ENCODE measurements at places on chromosomes 4 and X.

GRCh38 chrX:20519146-20519545 is 252.4 kb upstream of the RPS6KA3 start:
- no peak overlapping the region for H3K4me3 ChIP-seq
- no peak for DNase-seq
- peaks cover 7% of the 10 kb centered on the region for H3K4me1 ChIP-seq
- H3K27me3 ChIP-seq = no peaks in the 10 kb centered on the region

DNA sequence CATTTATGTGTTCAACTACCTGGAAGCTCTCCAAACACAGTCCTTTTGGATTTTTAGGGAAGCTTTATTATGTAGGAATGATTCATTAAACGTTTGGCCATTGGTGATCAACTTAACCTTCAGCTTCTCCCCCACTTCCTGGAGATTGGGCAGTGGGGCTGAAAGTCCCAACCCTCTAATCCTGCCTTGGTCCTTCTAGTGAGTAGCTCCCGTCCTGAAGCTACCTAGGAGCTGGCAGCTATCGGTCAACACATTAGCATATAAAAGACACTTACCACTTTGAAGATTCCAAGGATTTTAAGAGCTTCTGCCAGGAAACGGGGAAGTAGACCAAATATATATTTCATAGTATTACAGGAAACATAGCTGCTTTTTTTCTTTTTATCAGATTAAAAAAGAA is 69.7 kb downstream of the MCUB start:
- H3K27me3 ChIP-seq = no peaks in the 10 kb centered on the region
- no peaks in the 10 kb centered on the region for H3K36me3 ChIP-seq
- no peak for DNase-seq

- H3K4me3 ChIP-seq = no peak within 1 kb of the TSS
- H3K27ac ChIP-seq = no peak within 1 kb of the TSS
- peaks cover 18% of the 10 kb centered on the region for H3K27me3 ChIP-seq
- H3K36me3 ChIP-seq = no peaks in the 10 kb centered on the region
These were observed at the start of gene SORBS2 for GRCh38 chr4:185811509-185812364. SORBS2 (minus strand) TSS chr4:185812194; CDS start chr4:185690571, 121,623 bp downstream.

DNA sequence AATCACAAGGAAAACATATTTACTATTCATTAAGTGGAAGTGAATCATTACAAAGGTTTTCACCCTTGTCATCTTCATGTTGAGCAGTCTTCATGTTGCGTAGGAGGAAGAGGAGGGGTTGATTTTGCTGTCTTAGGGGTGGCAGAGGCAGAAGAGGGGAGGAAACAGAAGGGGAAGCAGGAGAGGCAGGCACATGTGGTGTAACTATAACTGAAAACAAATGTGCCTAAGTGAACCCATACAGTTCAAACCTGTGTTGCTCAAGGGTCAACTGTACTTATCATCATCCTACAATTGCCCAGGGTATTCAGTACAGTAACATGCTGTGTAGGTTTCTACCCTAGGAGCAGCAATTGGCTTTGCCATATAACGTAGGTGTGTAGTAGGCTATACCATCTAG is 47.2 kb downstream of the SYNPO2 start:
- DNase-seq = no peak
- H3K27me3 ChIP-seq = peaks cover 8% of the 10 kb centered on the region
- H3K36me3 ChIP-seq = no peaks in the 10 kb centered on the region
- H3K4me1 ChIP-seq = no peaks in the 10 kb centered on the region
- no peak overlapping the region for H3K27ac ChIP-seq

DNA sequence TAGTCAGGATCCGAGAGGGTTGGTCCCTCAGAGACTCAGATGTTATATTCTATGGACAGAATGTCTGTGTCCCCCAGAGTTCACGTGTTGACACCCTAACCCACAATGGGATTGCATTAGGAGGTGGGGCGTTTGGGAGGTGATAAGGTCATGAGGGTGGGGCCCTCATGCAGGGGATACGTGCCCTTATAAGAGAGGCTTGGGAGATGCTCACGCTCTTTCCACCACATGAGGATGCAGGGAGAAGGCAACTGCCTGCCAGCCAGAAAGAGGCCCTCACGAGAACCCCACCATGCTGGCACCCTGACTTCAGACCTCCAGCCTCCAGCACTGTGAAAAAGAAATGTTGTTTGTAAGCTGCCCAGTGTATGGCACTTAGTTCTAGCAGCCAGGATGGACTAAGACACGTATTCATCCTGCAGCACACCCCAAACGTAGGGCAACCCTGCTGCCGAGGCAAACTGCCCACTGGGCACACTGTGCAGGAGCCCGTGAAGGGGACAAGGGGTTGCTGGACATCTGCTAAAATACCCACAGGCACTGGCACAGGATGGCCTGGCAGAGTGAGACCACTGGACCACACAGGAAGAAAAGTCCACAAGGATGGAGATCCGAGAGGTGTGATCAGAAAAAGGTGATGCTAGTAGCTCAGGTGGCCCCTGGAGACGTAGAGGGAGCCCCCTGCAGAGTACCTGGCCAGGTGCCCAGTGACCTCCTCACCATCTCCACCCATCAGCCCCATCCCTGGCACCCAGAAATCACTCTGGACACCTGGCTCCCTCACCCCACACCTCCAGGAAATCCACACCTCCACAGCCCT is 62.7 kb downstream of the HTRA3 start:
- H3K4me3 ChIP-seq = no peak overlapping the region
- DNase-seq = no peak
- no peak overlapping the region for H3K27ac ChIP-seq
- no peaks in the 10 kb centered on the region for H3K4me1 ChIP-seq
- H3K36me3 ChIP-seq = no peaks in the 10 kb centered on the region

- H3K4me3 ChIP-seq = no peak overlapping the region
- no peak overlapping the region for H3K27ac ChIP-seq
- H3K4me1 ChIP-seq = no peaks in the 10 kb centered on the region
- no peaks in the 10 kb centered on the region for H3K36me3 ChIP-seq
- no peak for DNase-seq
- H3K27me3 ChIP-seq = no peaks in the 10 kb centered on the region
These were observed 186.5 kb downstream of the ANTXR2 start for GRCh38 chr4:79886557-79886956.

DNA sequence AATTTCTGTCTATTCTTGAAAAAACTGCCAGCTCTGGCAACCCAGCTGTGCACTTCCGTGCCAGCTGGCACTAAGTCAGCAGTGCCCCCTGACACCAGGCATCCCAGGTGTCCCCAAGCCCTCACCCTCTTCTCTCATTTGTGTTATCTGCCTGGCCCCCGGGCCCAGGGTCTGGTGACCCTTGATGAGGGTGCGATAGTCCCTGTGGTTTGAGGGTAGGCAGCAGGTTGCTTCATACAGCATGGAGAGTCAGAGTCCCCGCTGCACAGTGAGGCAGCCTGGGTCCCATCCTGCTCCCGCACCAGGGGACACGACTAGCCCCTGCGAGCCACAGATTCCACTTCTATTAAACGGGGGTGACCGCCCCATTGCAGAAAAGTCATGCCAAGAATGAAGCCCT is 1.9 kb downstream of the MAN2B2 start:
- no peak overlapping the region for H3K27ac ChIP-seq
- peaks cover 47% of the 10 kb centered on the region for H3K36me3 ChIP-seq
- no peak overlapping the region for H3K4me3 ChIP-seq
- H3K4me1 ChIP-seq = peaks cover 23% of the 10 kb centered on the region

- DNase-seq = no peak
- no peak overlapping the region for H3K4me3 ChIP-seq
- no peak overlapping the region for H3K27ac ChIP-seq
- no peaks in the 10 kb centered on the region for H3K27me3 ChIP-seq
- H3K4me1 ChIP-seq = no peaks in the 10 kb centered on the region
- H3K36me3 ChIP-seq = peaks cover 26% of the 10 kb centered on the region
These were observed 5.0 kb upstream of the MSANTD1 start for GRCh38 chr4:3244002-3244401.

DNA sequence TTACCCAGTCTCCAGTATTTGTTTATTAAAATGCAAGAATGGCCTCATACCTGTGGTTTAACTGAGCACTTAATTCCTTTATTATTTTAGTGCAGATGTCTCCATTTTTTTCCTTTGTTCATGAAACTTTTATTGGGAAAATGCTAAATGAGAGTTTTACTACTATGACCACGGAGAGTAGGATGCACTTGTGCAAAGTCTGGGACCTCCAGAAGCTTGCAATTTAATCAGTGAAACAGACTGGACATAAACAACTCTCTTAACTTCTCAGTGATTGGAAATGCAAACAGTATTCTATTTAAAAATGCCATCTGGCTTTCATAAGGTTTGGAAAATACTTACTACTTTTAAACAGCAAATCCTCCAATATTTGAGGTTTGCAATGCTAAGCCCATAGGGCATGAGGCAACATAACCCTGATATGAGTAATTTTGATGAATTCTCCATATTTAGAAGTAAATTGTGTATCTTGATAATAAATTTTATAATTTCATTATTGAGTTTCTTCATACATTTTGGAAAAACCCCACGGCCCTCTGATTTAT is 718.7 kb upstream of the MAGEB2 start:
- no peak overlapping the region for H3K4me3 ChIP-seq
- H3K27me3 ChIP-seq = no peaks in the 10 kb centered on the region
- H3K27ac ChIP-seq = no peak overlapping the region
- H3K36me3 ChIP-seq = no peaks in the 10 kb centered on the region

DNA sequence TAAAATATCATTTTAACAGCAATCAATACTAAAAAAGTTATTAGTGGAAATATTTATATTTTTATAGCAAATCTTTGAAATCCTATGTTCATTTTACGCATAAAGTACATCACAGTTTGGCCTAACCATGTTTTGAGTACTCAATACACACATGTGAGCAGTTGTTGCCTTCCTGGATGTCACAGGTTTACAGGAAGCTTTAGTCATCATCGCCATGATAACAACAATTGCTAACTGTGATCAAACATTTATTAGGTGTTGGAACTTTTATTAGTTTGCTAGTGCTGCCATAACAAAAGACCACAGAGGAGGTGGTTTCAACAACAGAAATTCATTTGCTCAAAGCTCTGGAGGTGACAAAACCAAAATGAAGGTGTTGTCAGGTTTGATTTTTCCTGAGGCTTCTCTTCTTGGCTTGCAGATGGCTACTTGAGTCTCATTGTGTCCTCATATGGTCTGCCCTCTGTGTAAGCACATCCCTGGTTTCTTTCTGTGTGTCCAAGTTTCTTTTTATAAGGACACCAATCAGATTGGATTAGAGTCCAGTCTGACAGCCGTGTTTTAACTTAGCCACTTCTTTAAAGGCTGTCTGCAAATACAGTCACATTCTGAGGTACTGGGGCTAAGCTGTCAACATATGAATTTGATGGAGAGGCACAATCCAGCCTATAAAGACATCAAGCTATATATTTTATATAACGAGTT is 43.1 kb upstream of the BOD1L1 start:
- H3K4me1 ChIP-seq = no peaks in the 10 kb centered on the region
- H3K27me3 ChIP-seq = no peaks in the 10 kb centered on the region
- no peak overlapping the region for H3K27ac ChIP-seq
- no peak overlapping the region for H3K4me3 ChIP-seq

- peaks cover 92% of the 10 kb centered on the region for H3K4me1 ChIP-seq
- H3K36me3 ChIP-seq = peaks cover 99% of the 10 kb centered on the region
- no peak for DNase-seq
- H3K27me3 ChIP-seq = no peaks in the 10 kb centered on the region
- no peak overlapping the region for H3K4me3 ChIP-seq
- peak overlapping the region; percentile 55 for H3K27ac ChIP-seq
These were observed 13.4 kb downstream of the LEF1 start for GRCh38 chr4:108155373-108155772.

DNA sequence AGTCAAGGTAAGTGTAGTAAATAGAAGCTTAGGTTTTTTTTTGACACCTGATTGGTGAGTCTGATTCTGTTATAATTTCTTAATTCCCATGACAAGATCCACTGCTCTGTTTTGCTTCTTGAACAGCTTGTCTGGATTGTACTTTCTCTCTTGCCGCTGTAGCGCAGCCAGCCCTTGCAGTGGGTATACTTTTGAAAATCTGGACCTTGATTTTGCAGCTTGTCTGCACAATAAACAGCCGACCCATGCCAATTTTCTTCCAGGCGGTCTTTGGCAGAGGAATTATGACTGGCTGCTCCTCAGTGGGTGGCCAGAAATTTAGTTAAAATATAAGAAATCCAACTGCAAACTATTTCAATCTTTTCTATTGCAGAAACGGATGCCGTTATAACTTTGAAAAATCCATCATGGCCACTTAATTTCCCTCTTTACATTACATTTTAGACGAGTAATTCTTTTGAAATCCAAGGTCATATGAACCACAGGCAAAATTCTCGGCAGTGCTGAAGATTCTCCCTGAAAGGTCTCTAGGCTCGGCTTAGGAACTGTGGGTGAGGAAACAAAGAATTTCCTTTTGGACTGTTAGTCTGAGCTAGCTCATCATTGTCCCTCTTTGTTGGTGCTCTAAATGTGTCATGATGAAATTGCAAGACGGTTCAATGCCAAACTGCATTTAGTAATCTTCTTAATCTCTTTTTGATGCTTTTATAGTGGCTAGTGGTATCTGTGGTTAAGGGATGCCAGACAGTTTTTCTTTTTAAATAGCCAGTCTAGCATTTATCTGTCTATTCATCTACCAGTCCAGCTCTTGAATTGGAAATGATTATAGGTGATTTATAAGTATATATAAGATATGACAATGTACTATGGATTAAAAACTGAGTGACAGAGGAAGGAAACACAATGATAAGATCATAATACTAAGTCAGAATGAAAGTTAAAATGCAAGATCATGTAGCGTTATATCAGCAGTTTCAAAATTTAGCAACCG is 31.5 kb upstream of the PTTG2 start:
- no peak overlapping the region for H3K27ac ChIP-seq
- no peaks in the 10 kb centered on the region for H3K27me3 ChIP-seq
- H3K4me3 ChIP-seq = no peak overlapping the region
- H3K36me3 ChIP-seq = no peaks in the 10 kb centered on the region

DNA sequence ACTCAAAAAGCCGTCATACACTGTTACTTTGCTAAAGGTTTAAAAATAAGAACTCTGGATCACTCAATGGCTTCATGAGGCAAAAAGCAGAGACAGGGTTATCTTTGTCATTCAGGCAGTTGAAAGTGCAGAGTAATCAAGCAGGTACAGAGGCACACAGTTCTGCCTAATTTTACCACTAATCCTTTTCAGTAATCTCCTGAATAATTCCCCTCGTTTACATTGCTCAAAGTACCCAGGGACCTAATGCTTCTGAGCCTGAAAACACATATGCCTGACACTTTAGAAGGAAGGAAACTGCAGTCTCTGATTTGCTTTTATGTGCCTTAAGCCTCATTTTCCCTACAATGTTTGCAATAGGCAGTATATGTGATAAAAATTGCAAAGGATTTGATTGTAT is 71.4 kb upstream of the TRAM1L1 start:
- H3K36me3 ChIP-seq = no peaks in the 10 kb centered on the region
- H3K27me3 ChIP-seq = no peaks in the 10 kb centered on the region
- no peak overlapping the region for H3K27ac ChIP-seq
- H3K4me3 ChIP-seq = no peak overlapping the region
- no peaks in the 10 kb centered on the region for H3K4me1 ChIP-seq
- no peak for DNase-seq

DNA sequence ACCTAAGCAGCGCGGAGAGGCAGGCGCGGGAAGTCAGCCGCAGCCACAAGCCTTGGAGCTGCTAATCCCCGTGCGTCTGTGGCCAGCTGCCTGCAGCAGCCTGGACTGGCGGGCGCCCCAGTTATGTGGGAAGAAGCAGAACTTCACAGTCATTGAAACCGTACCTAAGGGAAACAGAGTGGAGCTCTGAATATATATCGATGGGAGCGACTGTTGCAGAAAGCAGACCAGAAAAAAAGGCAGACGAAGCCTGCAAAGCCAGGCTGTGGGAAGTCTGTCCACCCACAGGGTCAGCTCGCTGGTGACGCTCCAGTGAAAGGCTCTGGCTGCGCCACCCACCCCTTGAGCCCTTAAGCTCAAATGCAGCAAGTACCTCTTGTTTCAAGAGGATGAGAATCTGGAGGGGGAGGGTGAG is 24.7 kb downstream of the KCNE5 start:
- peak; percentile 25 for DNase-seq
- H3K27ac ChIP-seq = no peak overlapping the region
- no peaks in the 10 kb centered on the region for H3K4me1 ChIP-seq
- H3K36me3 ChIP-seq = no peaks in the 10 kb centered on the region
- no peak overlapping the region for H3K4me3 ChIP-seq

Data from DND-41 (cell line).